ENCODE measurements at places on chromosomes 11 and 22.

- no peak for DNase-seq
Observed at GRCh38 chr11:45320371-45320770, 34.2 kb upstream of the SYT13 start.

GRCh38 chr22:21686193-21686608, 20.4 kb downstream of the PPIL2 start:
- DNase-seq, result no peak

- no peak for DNase-seq
Observed at GRCh38 chr22:44286646-44287045, 26.1 kb downstream of the SHISAL1 start.

DNA sequence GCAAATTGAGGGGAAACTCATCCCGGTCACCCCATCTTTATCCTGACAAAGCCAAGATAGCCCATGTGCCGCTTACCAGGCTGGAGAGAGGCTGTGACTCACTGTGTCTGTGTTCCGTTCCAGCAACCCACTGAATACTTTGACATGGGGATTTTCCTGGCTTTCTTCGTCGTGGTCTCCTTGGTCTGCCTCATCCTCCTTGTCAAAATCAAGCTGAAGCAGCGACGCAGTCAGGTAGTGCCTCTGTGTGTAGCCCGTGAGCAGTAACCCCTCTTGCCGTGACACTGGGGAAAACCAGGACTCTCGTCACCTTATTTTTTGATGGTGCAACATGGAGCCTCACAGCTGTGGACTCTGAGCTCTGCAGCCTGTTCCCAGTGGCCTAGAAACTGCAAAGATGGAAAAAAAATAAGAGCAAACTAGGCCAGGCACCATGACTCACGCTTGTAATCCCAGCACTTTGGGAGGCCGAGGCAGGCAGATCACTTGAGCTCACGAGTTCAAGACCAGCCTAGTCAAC, 16.9 kb downstream of the C22orf31 start:
- no peak for DNase-seq

DNA sequence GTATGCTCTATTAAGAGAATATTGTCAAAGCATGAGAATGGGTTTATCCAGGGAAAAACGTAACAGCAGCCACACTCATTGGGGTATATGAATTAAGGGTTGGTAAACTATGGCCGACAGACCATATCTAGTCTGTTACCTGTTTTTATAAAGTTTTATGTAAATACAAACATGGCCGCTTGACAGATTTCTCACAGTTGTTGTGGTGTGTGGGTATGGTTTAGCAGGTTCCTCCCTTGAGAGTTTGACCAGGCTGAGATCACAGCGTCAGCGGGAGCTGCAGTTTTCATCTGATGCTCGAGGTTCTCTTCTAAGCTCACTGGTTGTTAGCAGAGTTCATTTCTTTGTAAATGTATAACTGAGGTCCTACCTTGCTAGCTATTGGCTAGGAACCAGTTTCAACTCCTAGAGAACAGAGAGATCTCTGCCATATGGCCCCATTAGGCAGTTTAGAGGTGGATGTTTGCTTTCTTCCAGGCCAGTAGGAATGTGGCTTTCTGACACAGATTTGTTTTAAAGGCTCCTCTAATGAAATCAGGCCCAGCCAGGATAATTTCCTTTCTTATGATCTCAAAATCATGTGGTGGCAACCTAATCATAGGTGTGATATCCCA, 45.5 kb upstream of the GRIK4 start:
- no peak for DNase-seq

DNA sequence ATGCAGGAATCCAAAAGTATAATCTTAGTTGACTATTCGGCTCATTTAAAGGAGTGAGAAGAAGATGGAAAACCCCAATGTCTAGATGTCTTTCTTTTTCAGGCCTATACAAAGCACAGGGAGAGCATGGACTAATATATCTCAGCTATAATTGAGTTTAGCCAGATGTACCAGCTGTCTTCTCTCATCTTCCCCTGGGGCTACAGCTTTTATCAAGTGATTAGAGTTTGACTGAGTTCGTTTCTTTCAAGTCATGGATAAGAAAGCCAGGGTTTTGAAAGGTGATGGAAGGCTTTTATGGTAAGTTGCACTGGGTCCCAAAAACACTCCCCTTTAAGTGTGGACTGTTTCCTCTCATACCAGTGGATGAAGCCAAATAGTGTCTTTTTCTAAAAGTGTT, 1172.8 kb upstream of the TENM4 start:
- no peak for DNase-seq

DNA sequence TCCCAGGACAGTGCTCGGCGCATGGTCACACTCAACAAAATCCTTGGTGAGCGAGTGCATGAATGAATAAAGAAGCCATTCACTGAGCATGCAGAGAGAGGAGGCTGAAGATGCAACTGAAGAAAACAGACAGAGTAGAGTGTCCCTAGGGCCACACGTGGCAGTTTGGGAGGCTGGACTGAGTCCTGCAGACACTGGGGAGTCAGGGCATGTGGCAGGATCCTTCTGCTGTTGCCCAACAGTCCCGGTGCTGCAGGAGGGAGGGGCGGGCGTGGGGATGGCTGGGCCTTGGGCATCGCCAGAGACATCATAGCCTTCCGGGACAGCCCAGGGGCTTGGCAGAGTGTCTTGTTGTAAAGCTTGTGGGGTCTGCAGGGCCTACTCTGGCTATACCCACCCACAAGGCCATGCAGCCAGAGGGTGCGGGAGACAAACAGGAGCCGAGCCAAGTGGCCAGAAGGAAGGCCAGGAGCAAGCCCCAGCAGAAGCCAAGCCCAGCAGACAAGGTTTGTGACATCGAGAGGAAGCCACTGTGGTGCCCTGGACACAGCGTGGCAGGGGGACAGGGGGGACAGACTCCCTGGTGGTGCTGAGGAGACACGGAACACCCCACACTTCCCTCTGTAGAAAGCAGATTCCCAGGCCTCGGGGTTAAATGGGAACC, 26.7 kb upstream of the FBLN1 start:
- DNase-seq, result no peak

DNA sequence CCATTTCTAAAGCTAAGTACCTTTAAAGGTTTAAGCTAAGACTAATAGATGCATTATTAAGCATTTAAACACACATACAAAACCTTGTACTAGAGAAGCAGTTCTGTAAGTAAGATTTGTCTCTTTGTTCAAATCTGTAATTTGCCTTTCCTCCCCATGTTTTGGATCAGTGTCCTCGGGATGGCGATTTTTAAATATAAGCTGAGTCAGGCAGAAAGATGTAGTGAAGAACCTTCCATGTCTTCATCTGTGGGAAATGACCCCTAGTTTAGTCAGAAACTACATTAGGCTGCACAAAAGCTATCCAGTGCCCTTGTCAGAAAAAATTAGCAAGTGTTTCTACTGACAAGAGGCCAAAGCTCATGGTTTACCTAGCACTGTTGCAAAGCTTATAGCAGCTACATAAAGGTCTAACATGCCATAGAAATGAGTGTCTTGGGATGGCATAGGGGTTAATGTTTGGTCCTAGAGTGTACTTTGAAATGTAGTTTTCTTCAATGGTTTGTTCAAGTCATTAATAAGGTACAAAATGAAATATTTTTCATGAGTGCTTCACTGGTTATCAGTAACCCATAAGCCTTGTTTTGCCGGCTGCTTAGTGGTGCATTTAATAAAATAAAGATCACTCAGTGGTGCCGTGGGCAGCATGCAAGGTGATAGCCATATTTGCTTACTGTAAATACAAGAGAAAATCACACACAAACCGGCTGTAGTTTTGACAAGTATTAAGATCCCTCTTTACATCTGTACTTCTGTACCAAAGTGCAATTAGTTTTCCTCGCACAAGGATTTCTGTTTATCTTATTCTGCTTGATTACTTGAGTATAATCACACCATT, 139.8 kb downstream of the ELP4 start:
- DNase-seq, result no peak

DNA sequence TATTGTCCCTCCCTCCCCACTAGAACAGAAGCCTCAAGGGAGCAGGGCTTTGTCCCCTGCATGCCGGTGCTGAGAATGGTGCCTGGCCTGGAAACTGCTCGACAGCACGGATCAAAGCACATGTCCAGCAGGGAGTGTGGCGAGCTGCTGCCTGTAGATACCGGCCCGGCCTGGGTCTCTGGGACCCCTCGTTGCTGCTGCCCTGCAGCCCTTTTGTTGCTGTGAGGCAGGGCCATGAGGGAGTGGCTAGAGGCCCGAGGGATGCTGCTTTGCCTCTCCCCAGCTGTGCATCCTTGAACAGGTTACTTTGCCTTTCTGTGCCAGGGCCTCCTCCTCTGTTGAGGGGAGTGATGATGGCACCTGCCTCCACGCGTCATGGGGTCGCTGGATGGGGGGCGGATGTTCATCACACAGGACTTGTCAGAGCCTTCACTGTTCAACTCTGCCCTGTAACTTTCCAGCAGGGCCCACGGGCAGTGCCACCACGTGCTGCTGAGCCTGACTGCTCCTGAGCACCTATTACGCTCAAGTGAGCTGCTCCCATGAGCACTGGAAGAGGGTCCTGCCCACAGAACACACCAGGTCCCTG, 15.3 kb upstream of the PARVG start:
- DNase-seq, result no peak

Measured in HAP-1 (cell line).